ENCODE measurements at places on chromosomes 2 and 18.

- no peak for DNase-seq
These were observed 502 bp downstream of the MERTK start for GRCh38 chr2:111898703-111899514.

DNA sequence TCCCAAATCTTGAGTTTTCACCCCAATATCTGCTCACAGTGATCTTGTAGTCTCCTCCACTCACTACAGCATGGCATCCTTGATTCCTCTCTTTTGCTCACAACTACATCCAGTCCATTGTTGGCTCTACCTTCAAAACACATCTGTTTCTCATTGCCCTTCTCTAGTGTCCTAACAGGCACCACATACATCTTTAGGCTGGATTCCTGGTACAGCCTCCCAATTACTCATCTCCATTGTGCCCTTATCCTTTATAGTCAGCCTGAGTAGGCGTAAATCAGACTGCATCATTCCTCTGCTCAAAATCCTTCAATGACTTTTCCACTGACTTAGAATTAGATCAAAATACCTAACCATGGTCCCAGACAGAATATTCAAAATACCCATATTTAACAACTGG is 10.7 kb upstream of the TAF1B start:
- no peak for DNase-seq

- DNase-seq, result no peak
These were observed 24.1 kb downstream of the USP40 start for GRCh38 chr2:233542507-233542906.

DNA sequence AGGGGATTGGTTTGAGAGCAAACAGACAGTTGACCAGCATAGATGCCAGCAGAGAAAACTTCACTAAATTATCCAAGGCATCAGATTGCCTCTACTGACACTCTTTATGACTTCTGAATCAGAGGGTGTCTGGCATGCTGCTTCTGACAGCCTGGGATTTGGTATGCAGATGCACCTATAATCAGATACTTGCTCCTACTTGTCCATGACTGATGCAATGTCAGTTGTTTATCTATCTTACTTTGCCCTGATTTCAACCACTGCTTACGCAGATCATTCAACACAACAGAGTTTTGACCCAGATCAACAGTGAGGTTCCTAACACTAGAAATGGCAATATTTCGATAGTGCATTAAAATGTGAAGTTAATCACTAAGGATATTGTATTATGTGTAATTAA is 22.6 kb upstream of the CALCRL start:
- no peak for DNase-seq

- no peak for DNase-seq
These were observed 69.4 kb downstream of the RHOB start for GRCh38 chr2:20516291-20516645.

- DNase-seq, result no peak
These were observed 134.6 kb downstream of the TMEFF2 start for GRCh38 chr2:192060161-192060560.
